NCI-H2081 treated with DMSO at 0.1 percent for 48 hours (cell line): ENCODE measurements at places on chromosomes 6 and 20.
A peak's percentile ranks its signal among the peaks of the same experiment; 100 is the strongest.

DNA sequence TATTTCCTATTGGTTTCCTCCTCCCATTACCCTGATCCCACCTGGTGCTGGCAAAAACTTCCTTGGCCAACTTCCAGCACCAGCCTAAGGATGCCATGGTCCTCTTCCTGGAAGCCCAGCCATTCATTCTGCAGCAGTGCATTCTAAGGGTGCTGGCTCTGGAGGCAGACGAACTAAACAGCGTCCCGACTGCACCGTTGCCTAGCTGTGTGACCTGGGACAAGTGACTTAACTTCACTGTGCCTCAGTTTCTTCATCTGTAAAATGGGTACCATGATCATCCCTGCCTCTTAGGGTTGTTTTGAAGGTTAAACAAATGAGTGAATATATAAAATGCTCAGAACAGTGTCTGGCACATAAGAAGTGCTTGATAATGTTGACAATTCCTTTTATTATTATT is 120.9 kb upstream of the ZNF217 start:
- DNase-seq = no peak

- no peak for DNase-seq
Measured at GRCh38 chr6:54519161-54519560, 210.9 kb downstream of the TINAG start.

DNA sequence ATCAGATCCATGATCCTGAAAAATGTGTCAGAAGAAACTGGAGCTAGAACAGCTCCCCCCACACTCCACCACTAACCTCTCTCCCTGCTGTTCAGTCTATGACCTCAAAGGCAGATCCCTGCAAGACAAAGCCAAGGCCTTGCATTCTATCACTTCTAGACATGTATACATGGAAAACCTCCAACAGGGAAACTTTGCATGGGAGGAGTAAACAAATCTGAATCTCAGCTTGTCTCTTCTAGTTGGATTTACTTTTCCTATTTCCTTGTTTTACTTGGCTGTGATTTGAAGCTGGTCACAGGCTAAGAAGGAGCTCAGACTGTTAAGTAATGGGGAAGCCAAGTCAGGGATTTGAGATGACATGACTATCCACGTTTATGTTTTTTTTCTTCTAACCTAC is 456.8 kb upstream of the CHD6 start:
- no peak for DNase-seq

DNA sequence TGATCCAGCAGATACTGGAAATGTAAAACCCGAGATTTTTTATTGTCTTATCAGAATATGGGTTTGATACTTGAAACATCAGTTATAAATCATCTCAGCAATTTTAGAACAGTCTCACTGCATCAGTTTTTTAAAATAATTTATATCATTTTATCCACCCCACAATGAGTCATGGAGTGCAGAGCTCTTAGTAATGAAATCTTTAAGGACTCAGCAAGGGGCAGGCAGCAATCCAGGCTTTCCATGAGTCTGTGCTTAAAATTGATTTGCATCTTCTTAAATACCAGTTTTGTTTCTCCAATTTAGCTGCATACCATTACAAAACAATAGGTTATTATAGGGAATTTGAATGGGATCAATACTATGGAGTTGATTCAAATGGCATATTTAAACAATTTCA is 832.3 kb downstream of the C6orf118 start:
- DNase-seq = no peak

- no peak for DNase-seq
Measured at GRCh38 chr6:14499841-14500240, 382.3 kb downstream of the CD83 start.

- no peak for DNase-seq
Measured at GRCh38 chr20:62466072-62466760, 9.6 kb downstream of the GATA5 start.

DNA sequence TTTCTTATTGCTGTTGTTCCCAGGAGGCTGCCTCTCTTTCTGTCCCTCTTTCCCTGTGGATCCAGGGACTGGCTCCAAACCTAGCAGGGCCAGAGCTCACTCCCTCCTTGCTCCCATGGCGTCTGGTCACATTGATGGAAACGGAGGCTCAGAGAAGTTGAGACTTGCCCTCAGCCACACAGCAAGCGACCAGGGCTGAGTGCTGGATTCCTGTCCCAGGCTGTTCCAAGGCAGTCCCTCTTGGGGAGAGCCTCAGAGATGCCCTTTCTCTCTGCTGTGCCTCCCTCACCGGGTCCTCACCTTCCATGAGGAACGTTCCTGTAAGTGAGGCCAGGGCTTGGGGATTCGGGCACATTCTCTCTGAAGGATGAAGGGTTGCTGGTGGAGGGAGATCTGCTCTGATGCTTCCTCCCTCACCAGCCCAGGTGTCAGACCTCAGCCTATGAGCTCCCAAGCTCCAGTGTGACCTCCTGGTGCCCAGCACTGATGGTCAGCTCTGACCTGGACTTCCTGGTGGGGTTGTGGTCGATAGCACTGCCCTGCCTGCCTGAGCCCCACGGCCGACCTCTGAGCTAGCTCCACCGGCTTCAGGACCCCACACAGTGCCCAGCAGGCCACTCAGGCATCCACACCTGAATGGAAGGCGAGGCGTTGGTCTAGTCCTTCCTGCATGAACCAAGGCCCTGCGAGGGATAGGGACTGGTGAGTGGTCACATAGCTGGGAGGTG is 26.8 kb downstream of the SUN5 start:
- DNase-seq = no peak

DNA sequence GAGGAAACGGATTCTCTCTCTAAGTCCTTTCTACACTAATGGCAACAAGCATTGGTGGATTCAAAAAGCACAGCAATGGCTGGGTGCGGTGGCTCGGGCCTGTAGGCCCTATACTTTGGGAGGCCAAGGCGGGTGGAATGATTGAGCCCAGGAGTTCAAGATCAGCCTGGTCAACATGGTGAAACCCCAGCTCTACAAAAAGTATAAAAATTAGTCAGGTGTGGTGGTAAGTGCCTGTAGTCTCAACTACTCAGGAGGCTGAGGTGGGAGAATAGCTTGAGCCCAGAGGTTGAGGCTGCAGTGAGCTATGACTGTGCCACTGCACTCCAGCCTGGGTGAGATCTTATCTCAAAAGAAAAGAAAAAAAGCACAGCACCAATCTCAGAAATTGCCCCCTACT is 19.3 kb downstream of the PAQR8 start:
- DNase-seq = no peak

DNA sequence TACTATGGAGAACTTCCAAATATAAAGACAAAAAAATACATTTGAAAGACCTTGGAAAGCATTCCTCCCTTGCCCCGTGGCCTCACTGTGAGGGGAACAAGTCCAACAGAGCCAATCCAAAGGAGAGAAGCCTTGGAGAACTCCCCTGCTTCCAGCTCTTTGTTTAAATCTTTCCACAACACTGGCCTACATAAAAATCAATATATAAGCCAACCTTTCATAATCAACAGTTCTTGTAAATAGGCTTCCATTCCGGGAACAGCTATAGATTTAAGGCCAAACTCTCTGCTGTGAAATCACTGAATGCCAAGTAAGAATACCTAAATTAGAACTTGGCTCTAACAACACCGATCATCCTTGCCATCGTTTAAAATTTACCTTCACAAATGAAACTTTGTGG is 242.1 kb downstream of the HACE1 start:
- DNase-seq = no peak

- no peak for DNase-seq
Measured at GRCh38 chr20:10411673-10412072, 22.3 kb downstream of the MKKS start.

GRCh38 chr6:113147544-113147943 is 709.6 kb upstream of the MARCKS start:
- no peak for DNase-seq

DNA sequence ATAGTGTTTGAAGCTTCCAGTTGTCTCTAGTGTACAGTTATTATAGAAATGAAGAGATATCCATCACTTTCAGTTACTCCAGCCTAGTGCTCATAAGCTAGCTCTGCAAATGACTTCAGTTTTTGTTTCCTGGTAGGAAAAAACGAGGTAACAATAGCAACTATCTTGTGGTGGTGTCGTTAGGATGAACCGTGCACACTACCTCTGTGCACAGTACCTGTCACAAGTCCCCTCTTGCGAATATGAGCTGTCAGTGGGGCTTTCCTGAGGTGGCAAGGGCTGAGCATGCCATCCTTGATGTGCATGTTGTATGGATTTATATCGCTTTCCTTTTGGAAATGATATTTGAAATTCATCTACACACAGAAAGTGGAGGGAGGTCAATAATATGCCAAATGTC is 151.8 kb downstream of the ARID1B start:
- DNase-seq = no peak

- DNase-seq = no peak
Measured at GRCh38 chr20:10497283-10497682, 62.2 kb downstream of the SLX4IP start.

DNA sequence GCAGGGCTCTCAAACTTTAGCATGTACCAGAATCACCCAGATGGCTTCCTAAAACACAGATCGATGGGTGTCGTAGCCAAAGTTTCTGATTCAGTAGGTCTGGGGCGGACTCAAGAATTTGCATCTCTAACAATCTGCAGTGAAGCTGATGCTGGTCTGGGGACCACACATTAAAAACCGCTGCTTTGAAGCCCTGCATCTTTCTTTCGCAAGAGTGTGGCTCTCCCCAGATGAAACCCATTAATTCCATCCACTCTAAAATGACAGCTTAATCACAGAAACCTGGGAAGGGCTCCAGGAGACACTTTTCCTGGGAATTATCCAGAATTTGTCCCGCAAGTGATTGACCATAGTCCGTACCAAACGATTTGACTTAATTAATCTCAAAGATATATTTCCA is 319.8 kb upstream of the PLCB4 start:
- DNase-seq = no peak

GRCh38 chr20:45337367-45338120 is 10.7 kb downstream of the SDC4 start:
- DNase-seq = no peak

GRCh38 chr20:9078826-9079731 is 10.2 kb downstream of the PLCB4 start:
- DNase-seq = peak; percentile 57

DNA sequence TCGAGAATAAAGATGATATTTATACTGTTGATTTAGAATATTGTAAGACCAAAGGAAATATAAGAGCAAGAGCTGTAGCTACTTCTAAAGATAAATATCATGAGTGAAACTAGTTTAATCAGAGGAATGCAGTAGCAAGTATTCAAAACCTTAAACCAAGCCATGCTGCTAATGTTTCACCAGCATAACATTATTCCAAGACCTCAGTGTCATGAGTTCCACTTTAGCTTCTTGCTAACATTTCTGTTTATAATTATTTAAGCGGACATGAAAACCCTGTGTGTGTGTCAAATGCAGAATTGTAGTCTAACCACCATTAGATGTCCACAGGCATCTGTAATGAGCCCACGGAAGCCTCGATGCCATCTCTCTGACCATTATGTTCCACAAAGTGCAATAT is 752.6 kb upstream of the MARCKS start:
- DNase-seq = no peak

- no peak for DNase-seq
Measured at GRCh38 chr6:81743649-81744048, 8.8 kb downstream of the TENT5A start.

DNA sequence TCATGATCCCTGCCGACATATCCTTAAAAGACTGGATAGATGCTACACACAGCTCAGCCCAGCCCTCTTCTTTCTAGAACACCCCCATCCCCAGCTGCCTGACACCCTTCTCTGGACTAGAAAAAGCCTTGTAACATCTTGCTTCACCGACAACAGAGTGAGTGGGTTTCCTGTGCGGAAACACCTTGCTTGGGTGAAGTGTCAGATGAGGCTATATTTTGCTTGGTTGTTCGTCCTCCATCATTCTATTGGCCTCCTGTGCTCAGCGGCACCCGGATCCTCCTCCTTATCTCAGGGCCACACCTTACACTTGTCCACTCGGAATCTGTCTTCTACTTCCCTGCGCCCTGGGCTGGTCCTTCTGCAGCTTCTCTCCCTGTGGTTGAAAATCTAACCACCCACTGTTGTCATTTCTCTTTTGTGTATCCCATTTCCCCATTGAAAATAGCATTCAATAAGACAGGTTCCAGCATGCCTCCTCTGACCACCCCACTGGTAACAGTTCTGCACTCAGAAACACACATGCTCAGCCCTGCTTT is 101.3 kb upstream of the MLN start:
- DNase-seq = no peak

DNA sequence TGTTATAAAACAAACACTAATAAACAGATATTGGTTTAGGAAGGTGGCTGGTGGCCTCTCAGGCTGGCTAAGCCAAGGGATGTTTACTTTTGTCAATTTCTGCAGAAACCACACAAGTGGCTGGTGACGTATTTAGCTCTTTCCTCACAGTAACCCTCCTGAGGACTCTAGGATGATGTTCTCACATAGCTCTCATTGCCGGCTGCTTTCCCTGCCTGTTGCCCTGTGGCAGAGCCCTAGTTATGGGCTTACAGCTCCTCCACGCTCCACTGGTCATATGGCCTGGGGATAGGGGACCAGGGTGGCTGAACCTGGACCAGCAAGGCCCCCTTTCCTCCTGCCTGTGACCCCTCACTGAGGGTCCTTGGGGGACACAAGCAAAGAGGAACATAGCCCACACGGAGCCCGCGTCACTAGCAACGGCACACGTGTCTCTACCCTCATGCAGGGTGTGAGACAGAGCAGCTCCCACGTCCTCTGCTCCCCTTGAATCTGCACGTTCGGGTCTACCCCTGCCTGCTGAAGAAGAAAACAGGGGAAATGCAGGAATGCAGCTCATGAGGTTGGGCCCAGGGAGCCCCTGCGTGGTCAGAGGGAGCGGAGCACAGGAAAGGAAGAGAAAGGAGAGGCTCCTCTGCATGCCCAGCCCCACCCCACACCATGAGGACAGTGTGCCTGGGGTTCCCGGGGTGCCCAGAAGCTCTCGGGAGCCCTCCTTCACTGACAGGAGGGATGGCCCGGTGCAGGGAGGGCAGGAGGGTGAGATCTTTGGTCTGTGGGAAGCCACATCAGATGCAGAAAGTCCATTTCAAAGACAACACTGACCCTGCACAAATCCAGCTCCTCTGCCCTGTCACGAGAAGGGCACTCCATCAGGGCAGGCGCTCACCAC is 13.9 kb downstream of the RAMACL start:
- no peak for DNase-seq

GRCh38 chr20:62358171-62359042 is 8.7 kb downstream of the LAMA5 start:
- no peak for DNase-seq

DNA sequence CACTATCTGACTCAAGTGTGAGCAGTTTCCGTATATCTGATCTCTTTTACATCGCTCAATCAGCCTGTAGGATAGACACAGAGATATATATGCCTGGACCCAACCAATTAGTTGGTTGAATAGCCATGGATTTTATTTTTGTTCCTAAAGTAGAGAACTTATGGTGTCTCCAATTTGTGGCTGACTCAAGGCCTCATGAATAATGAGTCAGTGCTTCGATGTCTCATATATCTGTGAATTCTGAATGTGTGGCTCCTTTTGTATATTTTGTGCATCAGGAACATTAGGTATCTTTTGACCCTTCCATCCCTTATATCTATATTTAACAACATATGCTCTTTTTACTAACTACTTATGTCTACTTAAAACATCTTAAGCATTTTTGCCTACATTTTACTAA is 64.5 kb downstream of the OR2B2 start:
- DNase-seq = no peak
